ENCODE measurements at places on chromosomes 5 and 9. TPM values are rescaled to one million over a fixed set of nuclear protein-coding genes. Genes with fewer than 3 reads are reported as not detected.

The DPM2 gene
- total RNA-seq: 20.5 TPM

The C9orf153 gene
- total RNA-seq: not detected

The PKD2L2 gene
- total RNA-seq: not detected

The LCNL1 gene
- not detected for total RNA-seq

The BARHL1 gene
- not detected for total RNA-seq

The CDH9 gene
- total RNA-seq: not detected

The CDKN2B gene
- 18.0 TPM for total RNA-seq

The ZNF483 gene
- total RNA-seq: 2.2 TPM

The SCGB3A2 gene
- total RNA-seq: not detected

The TMEM174 gene
- not detected for total RNA-seq

The GABRA6 gene
- not detected for total RNA-seq

The PLGRKT gene
- total RNA-seq: 72.8 TPM

The PDE8B gene
- not detected for total RNA-seq

The NIM1K gene
- total RNA-seq: 0.08 TPM

The ASPN gene
- not detected for total RNA-seq

The KCNN2 gene
- not detected for total RNA-seq

The CXCL14 gene
- total RNA-seq: 15.5 TPM

The PCDHGB4 gene
- 1.5 TPM for total RNA-seq

The QRFP gene
- total RNA-seq: not detected

The SLCO6A1 gene
- not detected for total RNA-seq

The PGM5 gene
- total RNA-seq: not detected

The KIF24 gene
- 1.2 TPM for total RNA-seq

The CCNI2 gene
- 0.16 TPM for total RNA-seq

The SPDL1 gene
- total RNA-seq: 49.8 TPM

The BHMT2 gene
- not detected for total RNA-seq

The PCDHGA4 gene
- total RNA-seq: 0.15 TPM

The CWC27 gene
- 9.6 TPM for total RNA-seq

The LCN10 gene
- total RNA-seq: not detected

The GBGT1 gene
- total RNA-seq: 2.7 TPM

The PCDHGA2 gene
- total RNA-seq: 0.04 TPM

The JAKMIP2 gene
- 0.19 TPM for total RNA-seq

The GABBR2 gene
- total RNA-seq: not detected

The PRSS3 gene
- 40.3 TPM for total RNA-seq

The DNM1 gene
- total RNA-seq: 0.27 TPM

The HMMR gene
- 46.7 TPM for total RNA-seq

The F2R gene
- total RNA-seq: 26.5 TPM

The FOXD4L3 gene
- not detected for total RNA-seq

The CDH12 gene
- not detected for total RNA-seq

The CCL28 gene
- total RNA-seq: 1.7 TPM

The FCN2 gene
- not detected for total RNA-seq

The CAMK4 gene
- 1.0 TPM for total RNA-seq

The TEX48 gene
- not detected for total RNA-seq

The PTPRD gene
- 1.6 TPM for total RNA-seq

The PCDHB15 gene
- 0.04 TPM for total RNA-seq

The CATSPER3 gene
- total RNA-seq: not detected

The HACD4 gene
- 4.7 TPM for total RNA-seq

The RPP25L gene
- total RNA-seq: 33.7 TPM

The ZNF354C gene
- total RNA-seq: 3.0 TPM

The GPR151 gene
- total RNA-seq: not detected

The MYMK gene
- not detected for total RNA-seq

The FAM153A gene
- not detected for total RNA-seq
